ENCODE measurements at places on chromosomes 6 and 20. TPM values are rescaled to one million over a fixed set of nuclear protein-coding genes. Genes with fewer than 3 reads are reported as not detected.

SNX14 gene
- 23.0 TPM for polyA plus RNA-seq

GTSF1L gene
- polyA plus RNA-seq, result not detected

PACSIN1 gene
- 73.8 TPM for polyA plus RNA-seq

APCDD1L gene
- 1.4 TPM for polyA plus RNA-seq

FBXL4 gene
- 7.4 TPM for polyA plus RNA-seq

PLCB4 gene
- 7.5 TPM for polyA plus RNA-seq

WASF1 gene
- 66.0 TPM for polyA plus RNA-seq

C2 gene
- polyA plus RNA-seq, result 5.5 TPM

MMP24OS gene
- polyA plus RNA-seq, result 101 TPM

ADGRB3 gene
- 6.2 TPM for polyA plus RNA-seq

MTCH1 gene
- polyA plus RNA-seq, result 468 TPM

BHLHE23 gene
- not detected for polyA plus RNA-seq

ULBP3 gene
- not detected for polyA plus RNA-seq

ATP6V1G2 gene
- polyA plus RNA-seq, result 122 TPM

C20orf202 gene
- polyA plus RNA-seq, result 0.27 TPM

PRL gene
- polyA plus RNA-seq, result not detected

EFCAB8 gene
- polyA plus RNA-seq, result 0.25 TPM

C4B gene
- polyA plus RNA-seq, result 47.6 TPM

ROMO1 gene
- polyA plus RNA-seq, result 249 TPM

APOM gene
- 12.0 TPM for polyA plus RNA-seq

KCNK16 gene
- 57.1 TPM for polyA plus RNA-seq

IL20RA gene
- polyA plus RNA-seq, result 2.1 TPM

TMEM239 gene
- polyA plus RNA-seq, result not detected

RSPH9 gene
- 4.1 TPM for polyA plus RNA-seq

TGM3 gene
- polyA plus RNA-seq, result 0.24 TPM

FOXQ1 gene
- polyA plus RNA-seq, result 0.98 TPM

C6orf163 gene
- 0.25 TPM for polyA plus RNA-seq

GLP1R gene
- polyA plus RNA-seq, result 12.7 TPM

PGBD1 gene
- polyA plus RNA-seq, result 3.9 TPM

PARD6B gene
- 0.51 TPM for polyA plus RNA-seq

HDGFL1 gene
- polyA plus RNA-seq, result not detected

SPATS1 gene
- not detected for polyA plus RNA-seq

ADAT2 gene
- 1.1 TPM for polyA plus RNA-seq

C6orf52 gene
- polyA plus RNA-seq, result 10.1 TPM

Data from brain (organoid and tissue), 16 donors.